Fibroblast of skin of left quadriceps (primary cell): ENCODE measurements at places on chromosomes 2 and 18.

DNA sequence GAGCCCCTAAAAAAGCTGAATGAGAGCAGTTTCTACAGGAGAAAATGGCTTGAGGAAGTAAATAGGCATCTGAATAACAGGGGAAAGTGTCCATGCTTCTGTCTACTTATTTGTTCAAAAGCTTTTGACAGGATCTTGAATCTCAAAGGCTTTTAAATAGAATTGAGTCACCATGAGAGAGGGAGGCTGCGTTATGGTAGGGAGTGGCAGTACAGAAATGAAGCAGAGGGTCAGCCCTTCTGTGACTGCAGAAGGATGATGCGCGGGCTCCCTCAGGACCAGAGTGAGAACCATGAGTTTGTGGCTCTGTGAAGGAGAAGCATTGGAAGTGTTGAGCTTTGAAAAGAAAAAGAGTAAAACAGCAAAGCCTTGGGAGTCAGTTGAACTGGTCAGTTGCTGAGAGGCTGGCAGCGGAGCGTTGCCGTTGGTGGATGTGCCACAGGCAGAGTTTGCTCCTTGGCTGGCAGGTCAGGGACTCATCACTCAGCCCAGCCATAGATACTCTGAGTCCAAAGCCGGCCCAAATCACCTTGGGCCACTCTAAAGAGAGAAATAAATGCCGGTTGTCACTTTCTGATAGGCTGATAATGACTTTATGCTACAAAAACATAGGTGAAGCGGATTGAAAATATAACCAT is 17.4 kb downstream of the COPS7B start:
- DNase-seq: no peak

DNA sequence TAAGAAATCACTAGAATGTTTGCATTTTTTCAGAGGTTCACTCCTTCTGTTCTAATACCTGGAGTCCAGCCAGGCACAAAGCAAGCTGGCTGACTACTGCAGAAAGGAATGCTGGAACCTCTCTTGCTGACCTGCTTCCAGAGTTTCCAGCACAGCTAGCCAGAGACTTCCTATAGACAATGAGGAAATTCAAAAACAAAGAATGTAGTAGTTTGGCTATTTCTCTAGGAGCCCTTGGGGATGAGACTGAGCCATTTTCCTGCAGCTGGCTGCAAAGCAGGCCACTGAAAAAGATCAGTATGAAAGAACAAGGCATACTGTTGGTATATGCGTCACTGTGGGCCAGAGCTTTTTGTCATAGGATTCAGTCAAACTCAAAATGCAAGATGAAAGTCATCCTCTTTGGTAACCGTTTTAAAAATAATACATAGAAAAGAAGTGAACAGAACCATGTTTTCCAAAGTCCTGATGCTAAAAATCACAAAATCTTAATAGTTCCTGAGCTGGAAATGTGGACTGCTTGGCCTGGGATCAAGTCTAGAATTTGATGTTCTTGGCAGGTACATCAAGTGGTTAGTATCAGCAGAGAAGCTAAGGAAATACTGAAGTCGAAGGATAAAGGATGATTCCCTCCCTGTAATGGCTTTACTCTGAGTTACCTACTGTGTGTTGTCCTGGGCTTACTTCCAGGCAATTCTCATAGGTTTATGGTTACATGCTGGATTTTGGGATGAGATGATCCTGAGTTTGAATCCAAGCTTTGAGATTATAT is 9.0 kb upstream of the DSEL start:
- DNase-seq: peak; percentile 99

GRCh38 chr2:84855731-84856130 is 25.2 kb downstream of the TRABD2A start:
- DNase-seq: no peak

- no peak for DNase-seq
Observed at GRCh38 chr2:115483666-115484065, 1041.2 kb downstream of the DPP10 start.

GRCh38 chr2:213649176-213649575 is 364.9 kb downstream of the SPAG16 start:
- no peak for DNase-seq

DNA sequence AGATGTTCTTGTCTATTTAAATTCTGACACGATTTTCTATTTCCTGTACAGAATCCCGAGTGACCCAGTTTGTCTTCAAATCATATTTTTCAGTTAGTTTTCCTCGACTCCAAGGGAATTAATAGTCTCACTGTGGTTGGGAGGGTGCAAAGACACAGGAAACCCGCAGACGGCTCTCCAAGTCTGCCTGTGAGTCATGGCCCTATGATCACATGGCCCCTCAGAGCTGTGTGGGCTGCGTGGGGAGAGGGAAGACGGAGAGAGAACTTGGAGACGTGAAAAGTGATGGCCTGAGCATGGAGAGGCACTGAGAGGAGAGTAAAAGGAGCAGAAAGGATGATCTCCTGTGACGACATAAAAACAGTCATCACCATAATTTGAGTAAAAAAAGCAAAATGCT is 989.9 kb downstream of the DCDC2C start:
- no peak for DNase-seq

GRCh38 chr2:5111581-5111980 is 580.6 kb upstream of the SOX11 start:
- no peak for DNase-seq

- peak; percentile 64 for DNase-seq
Observed at GRCh38 chr2:68931799-68932198, 20.9 kb downstream of the GKN2 start.

DNA sequence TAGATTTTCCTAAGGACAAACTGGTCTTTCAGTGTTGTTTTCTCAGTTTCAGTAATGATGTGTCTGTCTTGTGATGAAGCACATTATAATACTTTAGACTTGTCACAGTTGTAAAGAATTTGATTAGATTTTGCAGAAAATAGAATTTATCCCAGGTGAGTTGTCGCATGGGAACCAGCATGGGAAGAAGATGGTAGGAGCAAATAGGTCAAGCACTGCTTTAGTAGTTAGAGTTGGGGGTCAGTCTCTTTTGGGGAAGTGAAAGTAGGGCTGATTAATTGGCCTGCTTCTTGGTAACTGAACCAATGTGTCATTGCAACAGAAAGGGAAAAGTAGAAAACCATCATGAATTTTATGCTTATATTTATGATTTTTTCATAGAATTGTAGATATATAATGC is 153.2 kb upstream of the MYO3B start:
- DNase-seq: no peak

- DNase-seq: no peak
Observed at GRCh38 chr2:152920846-152921245, 202.4 kb downstream of the ARL6IP6 start.

DNA sequence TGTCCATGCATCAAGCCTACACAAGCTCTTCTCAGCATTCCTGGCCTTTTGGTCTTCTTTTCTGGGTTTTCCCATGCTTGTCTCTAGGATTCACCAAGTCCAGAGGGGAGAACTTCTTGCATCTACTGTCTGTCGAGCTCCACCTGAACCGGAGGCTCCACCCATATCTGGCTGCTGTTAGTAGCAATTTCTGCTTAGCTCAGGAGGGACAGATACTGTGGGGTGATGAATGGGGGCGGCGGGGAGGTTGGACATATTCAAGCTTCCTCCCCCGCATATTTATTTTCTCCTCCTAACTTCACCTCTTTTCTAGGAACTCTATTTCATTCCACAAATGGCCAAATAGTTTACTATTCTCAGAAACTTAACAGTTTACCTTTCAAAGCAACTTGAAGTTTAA is 163.5 kb downstream of the PTH2R start:
- DNase-seq: no peak

- DNase-seq: no peak
Observed at GRCh38 chr2:109435066-109435690, 178.6 kb downstream of the SEPTIN10 start.

DNA sequence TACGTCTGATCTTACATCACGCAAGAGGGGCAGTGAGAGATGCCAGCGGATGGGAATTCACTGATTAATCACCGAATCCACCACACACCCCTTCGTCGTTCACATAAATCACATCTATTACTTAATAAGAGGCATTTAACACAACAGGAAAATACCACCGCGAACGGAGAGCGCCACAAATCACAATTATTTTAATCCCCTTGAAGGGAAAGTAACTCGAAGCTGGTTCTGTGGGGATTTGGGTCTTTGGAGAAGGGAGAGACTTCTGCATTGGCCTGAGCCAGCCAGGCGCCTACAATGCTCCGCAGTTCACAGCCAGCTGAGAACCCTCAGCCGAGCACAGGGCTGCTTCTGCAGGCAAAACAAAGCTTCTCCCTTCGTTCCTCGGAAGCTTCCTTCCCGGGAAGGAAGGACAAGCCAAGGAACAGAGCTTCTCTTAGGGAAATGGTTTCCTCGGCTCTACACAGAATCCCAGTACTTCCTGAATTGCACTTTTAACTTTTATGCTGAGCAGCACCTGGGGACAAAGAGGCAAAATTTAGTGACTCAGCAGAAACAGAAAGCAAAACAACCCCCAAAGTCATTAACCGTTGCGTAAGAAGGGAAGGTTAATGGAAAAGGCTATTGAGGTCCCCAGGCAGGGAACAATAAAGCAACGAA is at the start of gene LRP1B:
Gene LRP1B (minus strand): TSS at position 7 of the 660 bp plus-strand sequence. CDS start 287 bp downstream, outside the sequence.
- no peak for DNase-seq

DNA sequence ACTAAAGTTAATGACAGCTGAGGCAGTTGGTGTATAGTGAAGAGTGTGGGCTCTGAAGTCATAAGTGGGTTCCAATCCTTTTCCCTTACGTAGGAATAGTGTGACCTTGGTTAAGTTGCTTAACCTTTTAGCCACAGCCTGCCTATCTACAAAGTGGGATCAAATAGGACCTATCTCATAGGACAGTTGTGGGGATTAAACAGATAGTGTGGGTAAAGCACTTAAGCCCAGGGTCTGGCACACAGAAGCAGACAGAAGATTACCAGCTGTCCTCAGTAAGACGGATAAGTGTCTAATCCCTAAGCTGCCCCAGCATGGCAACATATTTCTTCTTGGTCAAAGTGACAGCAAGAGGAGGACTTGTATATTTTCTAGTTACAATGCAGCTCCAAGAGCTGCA is 28.2 kb downstream of the UBE2F start:
- DNase-seq: no peak

DNA sequence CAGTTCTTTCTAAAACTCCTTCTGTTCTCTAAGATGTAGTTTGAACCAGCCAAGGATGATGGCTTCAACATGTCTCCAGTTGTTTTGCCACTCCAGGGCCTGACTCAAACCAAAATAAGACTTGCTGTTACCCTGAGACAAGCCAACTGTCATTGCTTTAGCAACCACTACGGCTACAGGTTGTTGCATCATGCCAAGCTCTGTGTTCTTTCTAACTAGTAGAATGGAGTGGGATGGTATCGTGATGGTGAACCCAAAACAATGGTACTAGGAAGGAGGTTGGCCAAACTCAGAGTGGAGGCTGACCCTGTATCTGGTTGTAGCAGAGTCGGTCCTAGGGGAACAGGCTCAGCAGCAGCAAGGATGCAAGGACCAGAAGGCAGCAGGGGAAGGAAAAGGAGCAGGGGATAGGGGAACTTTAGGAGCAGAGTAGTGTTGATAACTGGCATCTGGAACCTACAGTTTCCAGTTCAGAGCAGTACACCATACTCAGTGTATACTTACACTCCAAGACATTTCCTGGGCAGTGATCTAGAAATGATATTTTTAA is 51.6 kb downstream of the PDK1 start:
- DNase-seq: no peak
